Progenitor cell of endocrine pancreas (in vitro differentiated cells): ENCODE measurements at places on chromosomes 16 and 17.
A peak's percentile ranks its signal among the peaks of the same experiment; 100 is the strongest.

DNA sequence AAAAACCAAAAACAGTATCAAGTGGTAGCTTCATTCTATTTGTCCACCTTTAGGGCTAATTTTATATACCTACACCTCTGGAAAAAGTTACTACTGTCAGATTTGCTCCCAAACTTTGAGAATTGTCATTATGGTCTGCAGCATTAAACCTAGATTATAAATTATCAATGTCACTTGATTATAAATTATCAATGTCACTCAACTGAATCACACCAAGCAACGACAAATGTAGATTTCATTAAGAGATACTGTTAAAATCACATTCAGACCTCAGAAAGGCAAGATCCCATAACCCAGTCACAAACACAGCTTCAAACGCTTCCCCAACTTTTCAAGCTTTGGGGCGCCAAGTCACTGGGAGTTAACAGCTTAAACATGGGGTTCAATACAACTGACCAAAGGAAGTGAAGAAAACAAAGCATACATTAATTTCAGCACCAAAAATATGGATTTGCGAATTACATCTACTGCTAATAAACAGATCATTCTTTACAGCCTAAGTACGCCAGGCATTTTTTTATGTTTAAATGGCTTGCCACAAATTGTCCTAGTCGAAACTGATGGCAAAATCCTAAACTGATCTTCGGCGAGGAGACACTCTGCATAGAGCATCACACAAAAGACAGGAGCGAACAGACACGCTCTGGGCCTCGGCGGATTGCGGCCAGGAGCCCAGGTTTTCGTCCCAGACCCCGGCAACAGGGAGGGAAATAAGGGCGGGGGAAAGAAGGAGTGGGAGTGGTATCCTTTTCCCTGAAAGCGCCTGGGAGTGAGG is 981 bp downstream of the GLG1 start:
- no peak for DNase-seq

GRCh38 chr17:36183001-36183971 is 6.8 kb upstream of the TBC1D3B start:
- peak; percentile 86 for DNase-seq

- DNase-seq, result no peak
Observed at GRCh38 chr16:81460075-81460474, 15.5 kb downstream of the CMIP start.

DNA sequence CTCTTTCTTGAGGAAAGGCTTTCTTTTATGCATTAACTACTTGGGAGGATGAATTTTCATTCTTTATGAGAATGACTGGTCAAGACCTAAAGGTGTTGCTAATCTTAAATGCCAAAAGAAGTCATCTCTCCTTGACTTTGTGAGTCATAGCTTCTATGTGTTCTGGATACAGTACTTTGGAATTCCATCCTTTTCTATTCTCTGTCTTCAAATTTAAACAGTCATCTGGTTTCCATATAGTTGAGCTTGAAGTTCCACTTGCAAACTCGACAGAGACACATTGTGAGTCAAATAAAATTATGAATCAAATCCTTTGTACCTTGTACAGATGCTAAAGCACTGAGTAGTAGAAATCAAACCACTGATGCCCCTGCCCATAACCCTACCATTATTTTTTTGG is 271.9 kb upstream of the PMFBP1 start:
- DNase-seq, result no peak

DNA sequence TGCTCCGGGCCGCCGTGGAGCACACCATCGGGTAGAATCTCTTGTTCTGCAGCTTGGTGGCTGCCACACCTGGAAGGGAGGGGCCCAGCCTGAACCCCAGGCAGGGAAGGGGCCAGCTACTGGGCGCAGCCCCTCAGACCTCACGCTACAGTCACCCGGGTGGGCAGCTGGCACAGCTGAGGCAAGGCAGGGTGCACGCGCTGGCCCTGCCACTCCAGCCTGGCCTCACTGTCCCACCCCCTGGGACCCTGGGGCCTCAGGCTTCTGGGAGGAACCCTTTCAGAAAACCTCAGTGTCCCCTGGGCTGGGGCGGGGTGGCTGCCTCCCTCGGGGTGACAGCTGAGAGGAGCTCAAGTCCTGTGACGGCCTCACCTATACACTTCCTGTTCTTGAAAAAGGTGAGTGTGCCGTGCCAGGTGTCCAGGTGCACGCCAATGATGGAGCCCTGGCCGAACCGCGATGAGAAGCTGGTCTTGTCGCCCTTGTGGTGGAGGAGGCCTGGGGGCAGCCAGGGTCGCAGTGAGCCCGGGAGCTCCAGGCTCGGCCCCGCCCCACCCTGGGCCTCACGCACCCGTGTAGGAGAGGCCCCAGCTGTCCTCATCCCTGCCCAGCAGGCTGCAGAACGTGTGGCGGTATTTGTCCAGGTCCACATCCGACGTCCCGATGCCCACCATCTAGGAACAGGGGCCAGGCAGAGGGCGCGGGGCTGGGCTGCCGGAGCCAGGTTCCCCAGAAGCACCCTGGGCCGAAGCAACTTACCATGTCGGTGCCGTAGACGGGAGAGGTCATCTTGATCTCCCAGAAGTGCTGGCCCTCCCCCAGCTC is 4.7 kb upstream of the MRPS34 start:
- no peak for DNase-seq

DNA sequence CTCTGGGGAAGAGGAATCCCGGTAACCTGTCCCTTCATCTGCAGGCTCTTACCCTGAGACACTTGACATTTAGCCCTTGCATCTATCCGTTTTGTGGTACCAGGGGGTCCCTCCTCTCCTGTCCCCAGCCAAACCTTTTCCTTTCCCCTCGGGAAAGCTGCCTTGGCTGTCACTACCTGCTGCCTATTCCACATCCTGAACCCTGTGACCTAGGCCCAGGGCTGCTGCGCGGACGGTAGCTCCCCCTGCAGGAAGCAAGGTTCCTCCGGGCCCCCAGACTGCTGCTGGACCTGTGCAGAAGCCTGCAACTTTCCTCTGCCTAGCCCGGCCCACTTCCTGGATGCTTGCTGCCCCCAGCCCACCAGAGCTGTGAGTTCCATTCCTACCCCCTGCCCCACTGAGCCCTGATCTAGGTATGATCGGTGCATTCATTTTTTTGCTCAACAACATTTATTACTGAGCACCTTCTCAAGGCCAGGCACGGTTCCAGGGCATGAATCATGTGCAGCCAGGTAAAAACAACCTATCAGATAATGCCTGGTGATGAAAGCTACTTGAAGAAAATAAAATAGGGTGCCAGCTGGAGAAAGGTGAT is 10.5 kb upstream of the ALDOA start:
- DNase-seq, result no peak

- no peak for DNase-seq
Observed at GRCh38 chr16:71630808-71631207, 4.8 kb downstream of the MARVELD3 start.

DNA sequence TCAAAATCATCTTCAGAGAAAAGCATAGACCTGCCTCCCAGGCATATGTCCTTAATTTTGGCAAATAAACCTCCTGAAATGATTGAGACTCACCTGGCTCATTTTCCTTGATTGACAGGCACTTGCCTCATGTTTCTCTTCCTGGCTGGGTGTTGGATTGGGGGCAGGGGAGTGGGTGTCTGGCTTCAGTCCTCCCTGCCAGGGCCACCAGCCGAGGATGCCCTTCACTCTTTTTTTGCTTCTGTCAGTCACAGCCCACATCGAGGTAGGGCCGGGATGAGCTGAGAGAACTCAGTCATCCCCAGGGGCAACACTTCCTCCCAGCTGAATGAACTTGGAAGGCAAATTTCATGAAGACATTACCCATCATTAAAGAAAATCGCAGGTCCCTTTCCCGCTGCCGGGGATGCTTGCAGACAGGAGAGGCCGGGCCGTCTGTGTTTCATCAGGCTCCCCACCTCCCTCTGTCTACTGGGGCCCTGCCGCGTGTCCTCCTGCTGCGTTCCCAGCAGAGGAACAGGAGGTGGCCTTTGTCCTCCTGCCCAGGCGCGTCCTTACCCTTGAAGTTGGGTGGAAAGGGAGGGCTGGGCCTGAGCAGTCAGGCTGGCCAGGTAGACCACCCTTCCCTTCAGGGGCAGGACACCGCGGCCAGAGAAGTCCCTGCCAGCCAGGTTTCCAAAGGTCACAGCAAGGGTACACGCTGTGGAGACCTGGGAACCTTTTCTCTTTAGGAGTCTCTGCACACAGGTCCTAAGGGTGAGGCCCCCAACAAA is 11.2 kb upstream of the DNAH17 start:
- no peak for DNase-seq

DNA sequence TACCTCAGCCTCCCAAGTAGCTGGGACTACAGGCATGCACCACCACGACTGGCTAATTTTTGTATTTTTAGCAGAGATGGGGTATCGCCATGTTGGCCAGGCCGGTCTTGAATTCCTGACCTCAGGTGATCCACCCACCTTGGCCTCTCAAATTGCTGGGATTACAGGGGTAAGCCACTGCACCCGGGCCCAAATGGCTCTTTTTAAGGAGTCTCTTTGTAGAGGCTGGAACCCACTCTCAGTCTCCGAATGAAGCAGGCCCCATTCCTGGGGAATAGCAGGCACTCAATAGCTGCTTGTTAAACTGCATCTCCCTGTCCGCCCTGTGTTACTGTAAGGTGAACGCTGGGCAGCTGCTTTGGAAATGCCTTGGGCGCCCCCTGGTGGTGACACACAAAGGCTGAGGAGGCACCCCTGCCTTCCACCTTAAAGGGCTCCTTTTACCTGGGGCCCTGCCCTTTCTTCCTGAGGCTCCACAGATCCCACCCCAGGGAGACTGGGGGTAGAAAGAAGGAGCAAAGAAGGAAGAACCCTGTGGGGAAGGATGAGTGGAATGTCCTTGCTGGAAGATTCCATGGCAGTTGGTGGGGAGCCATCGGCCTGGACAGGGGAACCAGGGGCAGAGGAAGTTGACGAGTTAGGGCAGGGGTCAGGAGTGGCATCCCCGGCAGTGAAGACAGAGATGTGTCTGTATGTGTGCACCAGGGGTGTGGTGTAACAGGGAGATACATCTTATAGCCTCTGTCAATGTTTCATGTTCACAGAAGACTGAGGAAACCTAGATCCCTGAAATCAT is 6.1 kb upstream of the SP2 start:
- peak; percentile 89 for DNase-seq

GRCh38 chr17:31877341-31877740 is 18.3 kb upstream of the COPRS start:
- no peak for DNase-seq
